ENCODE measurements at places on chromosomes 7 and 10.

GRCh38 chr10:111498560-111498959 is 421.7 kb downstream of the ADRA2A start:
- no peak for DNase-seq

GRCh38 chr10:100370714-100371481 is 23.9 kb downstream of the SCD start:
- DNase-seq, result no peak

DNA sequence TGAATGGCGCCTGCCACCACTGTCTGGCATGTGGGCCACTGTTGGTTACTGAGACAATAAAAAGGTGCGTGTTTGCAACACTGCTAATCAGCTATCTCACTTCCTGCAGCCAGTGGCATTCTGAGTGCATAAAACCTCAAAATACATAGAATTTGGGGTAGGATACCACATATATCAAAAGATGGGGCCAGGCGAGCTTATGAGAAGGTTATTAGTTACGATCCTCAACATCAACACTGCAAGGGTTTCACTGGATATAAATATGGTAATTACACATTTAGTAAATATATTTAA is 200.2 kb downstream of the WDR37 start:
- no peak for DNase-seq

- no peak for DNase-seq
Measured at GRCh38 chr7:43460733-43461348, 122.1 kb upstream of the STK17A start.

DNA sequence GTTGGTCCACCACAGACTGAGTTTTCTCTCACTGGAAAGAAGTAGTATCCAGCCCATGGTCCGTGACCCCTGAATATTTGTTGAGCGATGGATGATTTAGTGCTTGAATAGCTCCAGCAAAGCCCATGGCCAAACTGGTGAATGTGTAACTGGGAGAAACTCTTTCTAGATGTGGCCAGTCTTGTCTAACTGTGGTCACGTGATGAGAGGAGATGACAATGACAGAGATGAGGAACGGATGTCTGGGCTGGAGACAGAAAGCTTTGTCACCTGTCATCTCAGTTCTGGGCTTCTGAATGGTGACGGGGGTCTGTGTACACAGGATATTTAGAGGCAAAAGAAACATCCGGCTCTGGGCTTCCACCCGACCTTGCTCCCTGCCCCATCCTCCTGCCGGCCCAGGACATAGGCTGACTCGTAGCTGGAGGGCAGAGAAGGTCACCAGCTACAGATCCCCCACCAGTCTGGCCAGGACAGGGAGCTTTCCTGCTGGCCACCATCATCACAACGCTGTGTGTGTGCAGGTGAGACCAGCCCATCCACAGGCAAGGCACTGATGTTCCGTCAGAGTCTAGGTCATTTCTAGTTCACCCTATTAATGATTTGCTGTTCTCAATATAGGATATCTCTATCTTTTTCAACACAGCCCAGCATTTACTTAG is 152.5 kb upstream of the TNS3 start:
- DNase-seq, result no peak

GRCh38 chr10:70403483-70404035 is 386 bp upstream of the EIF4EBP2 start:
- peak; percentile 77 for DNase-seq

- no peak for DNase-seq
Measured at GRCh38 chr10:32961895-32962369, 3.9 kb upstream of the ITGB1 start.

- no peak for DNase-seq
Measured at GRCh38 chr10:98795467-98795866, 348.7 kb upstream of the HPS1 start.

DNA sequence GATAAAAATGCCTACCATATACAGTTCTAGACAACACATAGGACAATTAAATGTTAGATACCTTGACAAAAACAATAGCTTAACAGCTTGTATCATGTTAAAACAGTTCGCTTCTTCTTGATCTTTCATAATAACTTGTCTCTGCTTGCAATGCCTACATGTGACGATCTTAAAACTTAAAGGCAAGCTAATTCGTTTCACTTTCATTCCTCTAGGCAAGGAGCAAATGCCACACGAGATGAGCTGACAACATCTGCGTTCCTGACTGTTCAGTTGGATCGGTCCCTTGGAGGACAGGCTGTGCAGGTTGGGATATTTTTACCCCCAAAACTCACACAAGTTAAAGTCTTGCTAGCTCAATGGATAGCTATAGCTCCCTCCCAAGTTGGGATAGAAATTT is 51.6 kb upstream of the ARL4A start:
- DNase-seq, result no peak

- no peak for DNase-seq
Measured at GRCh38 chr10:48384699-48384982, 78.2 kb downstream of the MAPK8 start.

DNA sequence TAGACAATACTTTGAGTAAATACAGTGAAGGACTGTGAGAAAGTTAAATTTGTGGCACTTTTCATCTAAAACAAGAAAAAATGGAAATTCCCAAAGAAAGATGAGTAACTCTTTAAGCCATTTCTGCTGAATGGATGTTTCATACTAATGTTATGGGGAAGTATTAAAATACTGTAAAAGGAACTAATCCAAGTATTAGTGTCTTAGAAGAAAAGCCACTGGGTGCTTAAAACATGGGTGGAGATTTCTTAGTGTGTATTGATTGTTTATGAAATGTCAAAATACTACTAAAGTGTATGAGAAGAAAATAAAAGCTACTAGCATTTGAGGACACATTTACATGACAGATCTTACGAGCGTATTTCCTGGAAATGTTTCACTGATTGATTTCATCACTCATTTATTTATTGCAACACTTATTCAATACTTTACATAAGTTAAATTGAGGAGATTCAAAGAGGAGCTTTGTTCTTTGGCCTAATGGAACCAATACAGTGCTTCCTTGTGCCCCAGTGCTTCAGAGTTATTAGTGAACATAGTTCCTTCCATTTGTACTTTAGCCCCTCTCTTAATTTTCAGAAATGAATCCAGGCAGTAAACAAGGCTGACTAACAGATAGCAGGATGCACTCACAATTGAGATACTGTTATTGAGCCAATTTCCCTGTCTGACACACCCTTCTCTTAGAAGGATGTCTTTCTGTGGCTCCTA is 155.5 kb upstream of the AHR start:
- no peak for DNase-seq

GRCh38 chr10:112650588-112651030 is 203.6 kb downstream of the VTI1A start:
- no peak for DNase-seq

GRCh38 chr7:105682341-105683060 is 101.2 kb upstream of the EFCAB10 start:
- no peak for DNase-seq

GRCh38 chr10:128875956-128876736 is 590.9 kb upstream of the MGMT start:
- DNase-seq, result no peak

- DNase-seq, result no peak
Measured at GRCh38 chr7:106381252-106381651, 96.5 kb upstream of the NAMPT start.

- no peak for DNase-seq
Measured at GRCh38 chr7:131455001-131455400, 101.4 kb downstream of the PODXL start.

- DNase-seq, result no peak
Measured at GRCh38 chr7:91443862-91444261, 179.6 kb downstream of the FZD1 start.

- no peak for DNase-seq
Measured at GRCh38 chr10:63145782-63146181, 12.7 kb downstream of the NRBF2 start.

- no peak for DNase-seq
Measured at GRCh38 chr10:21950566-21950965, 53.0 kb downstream of the DNAJC1 start.

DNA sequence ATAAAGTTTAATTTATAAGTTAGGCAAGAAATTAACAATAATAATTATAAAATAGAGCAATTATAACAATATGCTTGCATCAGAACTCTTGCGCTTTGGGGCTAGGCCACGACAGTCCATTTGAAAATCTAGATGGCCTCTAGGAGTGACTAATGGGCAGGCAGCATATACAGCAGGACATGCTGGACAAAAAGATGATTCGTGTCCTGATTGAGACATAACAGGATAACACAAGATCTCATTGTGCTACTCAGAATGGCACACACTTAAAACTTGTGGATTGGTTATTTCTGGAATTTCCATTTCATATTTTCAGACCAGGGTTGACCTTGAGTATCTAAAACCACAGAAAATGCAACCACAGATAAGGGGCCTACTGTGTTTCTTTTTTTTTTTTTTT is 27.5 kb downstream of the CTNNA3 start:
- DNase-seq, result no peak

- DNase-seq, result no peak
Measured at GRCh38 chr7:112143136-112143535, 63.1 kb downstream of the DOCK4 start.

GRCh38 chr7:81887098-81888090 is 117.5 kb upstream of the HGF start:
- no peak for DNase-seq

DNA sequence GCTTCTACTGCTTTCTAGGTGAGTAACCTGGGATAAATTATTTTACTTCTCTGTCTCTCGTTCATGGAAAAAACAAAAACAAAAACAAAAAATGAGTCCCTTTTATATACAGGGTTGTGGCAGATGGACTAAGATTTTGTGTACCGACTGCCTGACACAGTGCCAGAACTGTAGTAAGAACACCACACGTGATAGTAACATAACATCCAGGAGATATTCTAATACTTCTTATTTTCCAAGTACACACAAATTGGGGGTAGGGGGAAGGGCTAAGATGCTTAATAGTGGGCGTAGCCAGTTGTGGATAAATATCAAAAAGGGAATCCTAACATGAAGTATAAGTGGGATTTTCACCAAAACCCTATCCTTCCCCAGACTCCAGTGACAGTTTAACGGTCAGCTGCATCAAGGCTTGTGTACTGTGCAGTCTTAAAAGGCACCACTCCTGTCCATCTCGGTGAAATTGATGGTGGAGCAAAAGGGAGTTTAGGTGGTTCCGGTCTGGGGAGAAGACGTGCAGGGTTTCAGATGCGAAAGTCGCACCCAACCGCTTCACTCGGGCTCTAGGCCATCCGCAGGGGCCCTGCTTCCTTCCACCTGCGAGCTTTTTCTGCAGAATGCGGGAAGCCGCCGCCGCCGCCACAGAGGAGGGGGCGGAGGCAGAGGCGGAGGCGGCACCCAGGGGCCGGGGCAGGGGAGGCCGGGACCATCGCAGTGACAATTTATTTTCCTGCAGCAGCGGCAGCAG is at the start of gene STAMBPL1:
Gene STAMBPL1 (plus strand): TSS at position 712 of the 748 bp plus-strand sequence. CDS start 21,464 bp downstream, outside the sequence.
- DNase-seq, result no peak

DNA sequence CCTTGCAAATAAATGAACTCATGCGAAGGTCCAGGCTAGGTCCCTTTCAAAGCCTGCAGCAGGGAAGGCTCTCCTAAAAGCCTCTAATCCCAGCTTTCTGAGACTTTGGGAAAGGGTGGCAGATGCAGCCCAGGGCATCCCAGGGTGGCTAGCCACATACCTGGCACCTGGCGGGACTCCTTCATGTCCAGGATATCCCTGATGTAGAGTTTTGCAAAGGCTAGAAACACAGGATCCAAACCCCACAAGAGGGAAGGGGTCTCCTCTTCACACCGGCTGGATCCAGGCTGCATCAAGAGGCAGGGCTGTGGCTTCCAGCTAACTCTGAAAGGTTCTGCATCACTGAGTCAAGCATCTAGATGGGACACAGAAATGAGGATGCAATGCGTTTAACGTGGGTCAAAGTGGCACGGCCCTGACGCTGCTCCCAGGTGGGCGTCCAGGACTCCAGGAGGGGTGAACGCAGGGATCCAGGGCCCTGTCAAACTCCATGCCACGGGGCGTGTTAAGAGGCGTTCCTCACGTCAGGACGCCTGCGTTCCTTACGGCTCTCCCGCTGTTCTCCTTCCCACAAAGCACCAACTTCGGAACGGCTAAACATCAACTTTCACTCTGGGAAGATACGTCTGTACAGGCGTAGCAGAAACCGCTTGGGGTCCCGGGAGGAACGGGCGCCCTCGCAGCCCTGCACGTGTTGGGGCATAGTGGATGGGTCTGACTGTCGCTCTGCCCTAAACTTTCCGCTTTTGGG is 507 bp downstream of the STN1 start:
- DNase-seq, result no peak

DNA sequence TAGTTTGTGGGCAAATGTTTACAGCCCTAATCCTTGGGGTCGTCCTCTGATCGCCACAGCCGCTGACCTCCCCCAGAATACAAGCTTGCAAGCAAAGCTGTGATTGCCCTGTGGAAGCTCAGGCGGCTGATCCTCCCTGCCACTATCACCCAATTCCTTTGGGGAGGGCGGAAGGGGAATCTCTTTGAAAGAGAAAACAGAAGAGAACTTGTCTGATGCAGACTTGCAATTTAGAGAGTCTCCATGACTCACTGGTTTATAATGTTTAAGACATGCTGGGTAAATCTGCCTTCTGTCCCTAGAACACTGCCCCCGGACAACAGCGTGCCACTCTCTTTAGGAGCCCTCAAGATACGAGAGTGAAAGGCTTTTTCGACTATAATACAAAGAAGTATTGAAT is 75.5 kb downstream of the NRP1 start:
- no peak for DNase-seq

- DNase-seq, result no peak
Measured at GRCh38 chr7:80449836-80450235, 62.0 kb downstream of the GNAT3 start.

GRCh38 chr10:88395677-88396076 is 187.4 kb downstream of the RNLS start:
- no peak for DNase-seq

GRCh38 chr7:122155566-122155965 is 11.5 kb upstream of the AASS start:
- DNase-seq, result no peak

GRCh38 chr10:131571346-131571745 is 259.8 kb upstream of the TCERG1L start:
- DNase-seq, result no peak

DNA sequence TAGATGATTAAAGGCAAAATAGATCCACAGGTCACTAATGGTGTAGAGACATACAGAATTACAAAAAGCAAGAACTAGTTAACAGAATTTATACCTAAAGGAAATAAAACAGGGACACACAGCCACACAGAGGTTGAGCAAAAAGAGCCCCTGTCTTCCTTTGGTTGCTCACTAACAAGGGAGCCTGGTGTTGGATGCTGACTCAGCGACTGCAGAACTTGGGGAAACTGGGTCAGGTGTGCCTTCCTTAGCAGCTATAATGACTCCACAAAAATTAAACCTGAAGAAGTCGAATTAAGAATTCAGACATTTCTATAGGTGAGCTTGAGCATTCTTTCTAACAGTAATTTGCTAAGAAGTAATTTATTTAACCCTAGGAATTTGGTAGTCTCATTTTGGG is 15.0 kb downstream of the POM121L12 start:
- DNase-seq, result no peak

- DNase-seq, result no peak
Measured at GRCh38 chr10:34240039-34240438, 575.1 kb downstream of the PARD3 start.

GRCh38 chr7:113800826-113801225 is 118.0 kb downstream of the PPP1R3A start:
- no peak for DNase-seq

- no peak for DNase-seq
Measured at GRCh38 chr7:16975712-16976111, 93.9 kb upstream of the AGR3 start.
